ENCODE measurements at places on chromosomes 13 and 19. TPM values are rescaled to one million over a fixed set of nuclear protein-coding genes. Genes with fewer than 3 reads are reported as not detected.
A peak's percentile ranks its signal among the peaks of the same experiment; 100 is the strongest.

DNA sequence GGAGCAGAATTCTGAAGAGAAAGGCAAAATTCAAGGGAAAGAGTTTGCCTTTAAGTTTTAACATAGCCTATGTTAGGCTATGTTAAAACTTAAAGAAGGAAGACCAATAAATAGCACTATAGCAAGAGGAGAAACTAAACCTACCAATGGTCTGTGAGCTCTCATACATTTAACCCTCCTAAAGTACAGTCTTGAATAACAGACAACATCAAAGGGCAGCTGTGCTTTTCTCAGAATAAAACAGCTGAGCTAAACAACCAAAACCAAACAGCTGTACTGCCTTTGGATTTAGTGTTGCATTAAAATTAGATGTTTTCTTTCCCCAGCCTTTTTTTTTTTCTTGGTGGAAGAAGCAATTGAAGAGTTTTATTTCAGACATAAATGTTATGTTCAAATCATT, 34.0 kb downstream of the KLF5 start:
- no peak for DNase-seq

GRCh38 chr13:98490866-98491265, 86.0 kb downstream of the STK24 start:
- DNase-seq, result no peak

DNA sequence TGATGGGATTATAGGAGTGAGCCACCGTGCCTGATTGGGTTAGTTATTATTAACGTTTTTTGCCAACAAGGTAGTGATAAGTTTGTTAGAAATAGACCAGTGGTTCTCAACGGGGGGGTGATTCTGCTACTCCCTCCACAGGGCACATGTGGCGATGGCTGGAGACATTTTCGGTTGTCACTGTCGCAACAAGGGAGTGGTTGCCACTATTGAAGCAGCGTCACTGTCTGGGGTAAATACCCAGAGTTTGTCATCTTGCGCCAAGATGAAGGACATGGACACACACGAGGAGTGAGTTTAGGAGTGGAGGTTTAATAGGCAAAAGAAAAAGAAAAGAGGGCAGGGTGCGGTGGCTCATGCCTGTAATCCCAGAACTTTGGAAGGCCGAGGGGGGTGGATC, 18.9 kb downstream of the ADGRE3 start:
- no peak for DNase-seq

DNA sequence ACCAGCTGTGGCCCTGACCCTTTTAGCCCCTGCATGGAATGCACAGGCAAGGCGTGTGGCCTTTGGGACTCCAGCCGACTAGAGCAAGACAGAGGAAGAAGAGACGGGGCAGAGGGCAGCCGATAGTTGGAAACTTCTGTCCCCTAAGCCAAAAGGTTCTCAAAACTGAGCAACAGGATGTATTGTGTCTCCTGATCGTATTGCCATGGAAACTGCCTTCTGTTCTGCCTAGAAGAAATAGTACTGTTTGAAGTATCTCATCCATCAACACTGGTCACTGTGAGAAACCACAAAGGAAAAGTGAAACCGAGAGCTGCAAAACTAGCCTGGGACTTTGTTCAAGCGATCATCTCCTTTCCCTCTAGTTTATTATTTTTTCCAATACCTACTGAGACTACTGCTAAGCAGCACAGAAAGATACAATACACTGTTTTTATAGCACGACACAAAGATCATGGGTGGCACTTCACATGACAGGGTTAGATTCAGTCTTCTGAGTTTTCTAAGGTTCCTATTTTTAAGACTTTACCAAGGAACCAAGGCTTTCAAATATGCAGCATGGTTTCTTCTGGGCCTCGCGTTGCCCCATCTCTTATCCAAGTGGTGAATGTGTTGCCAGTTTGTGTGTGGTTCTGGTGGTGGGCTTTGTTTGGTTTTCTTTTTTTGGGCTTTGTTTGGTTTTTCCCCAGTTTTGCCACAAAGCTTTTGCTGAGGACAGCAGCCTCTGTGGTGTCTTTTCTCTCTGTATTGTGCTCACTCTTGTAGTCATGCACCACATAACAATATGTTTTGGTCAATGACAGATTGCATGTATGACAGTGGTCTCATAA, 49.3 kb upstream of the GPR183 start:
- DNase-seq, result no peak

CGB1 gene
- total RNA-seq, result not detected

DHRS12 gene
- 10.9 TPM for total RNA-seq

- DNase-seq, result no peak
These were observed 27.5 kb downstream of the TINCR start for GRCh38 chr19:5540208-5540607.

ATF5 gene
- 537 TPM for total RNA-seq

DNA sequence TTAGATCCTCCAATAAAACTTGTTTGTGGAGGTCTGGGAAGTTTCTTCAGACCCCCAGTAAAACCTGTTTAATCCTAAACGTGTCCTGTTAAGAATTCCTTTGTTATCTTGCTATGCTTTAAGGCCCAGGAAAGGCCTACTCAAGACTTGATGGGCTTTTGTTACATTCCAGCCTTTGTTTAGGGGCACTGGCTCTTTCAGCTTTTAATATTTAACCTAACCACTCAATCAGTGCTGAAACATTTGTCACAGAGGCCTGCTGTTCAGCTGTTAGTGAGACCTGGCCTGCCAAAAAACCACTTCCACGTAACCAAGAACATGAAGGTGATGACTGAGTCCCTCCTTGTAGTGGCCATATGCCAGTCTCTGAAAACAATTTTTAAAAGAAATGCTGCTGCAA, 41.7 kb downstream of the PCDH17 start:
- no peak for DNase-seq

GRCh38 chr19:48588670-48589401, 17.7 kb upstream of the SPACA4 start:
- DNase-seq, result peak; percentile 92

DNA sequence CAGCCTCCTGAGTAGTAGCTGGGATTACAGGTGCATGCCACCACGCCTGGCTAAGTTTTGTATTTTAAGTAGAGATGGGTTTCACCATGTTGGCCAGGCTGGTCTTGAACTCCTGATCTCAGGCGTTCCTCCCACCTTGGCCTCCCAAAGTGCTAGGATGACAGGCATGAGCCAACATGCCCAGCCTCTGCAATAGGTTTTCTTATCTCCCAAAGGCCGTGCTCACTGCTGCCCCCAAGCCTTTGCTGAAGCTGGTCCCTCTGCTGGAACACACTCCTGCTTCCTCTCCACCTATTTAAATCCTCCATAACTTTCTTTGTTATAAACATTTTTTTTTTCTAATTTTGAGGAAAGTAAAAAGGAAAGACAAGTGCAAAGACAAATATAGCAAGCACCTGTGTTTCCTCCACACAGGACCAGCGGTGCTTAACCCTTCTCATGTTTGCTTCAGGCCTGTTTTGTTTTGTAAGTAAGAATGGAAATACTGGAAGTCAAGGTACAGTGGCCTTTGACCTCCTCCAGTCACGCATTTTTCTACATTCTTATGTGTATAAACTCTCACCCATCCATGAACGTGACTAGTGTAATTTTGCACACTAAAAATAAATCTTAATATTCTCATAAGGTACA, 14.5 kb upstream of the TNFAIP8L1 start:
- DNase-seq, result no peak

- no peak for DNase-seq
These were observed 10.2 kb downstream of the OXGR1 start for GRCh38 chr13:96984051-96984508.

ZNF528 gene
- total RNA-seq, result 9.8 TPM

GRCh38 chr13:31321457-31321856, 121.7 kb downstream of the B3GLCT start:
- DNase-seq, result no peak

- no peak for DNase-seq
These were observed 696.2 kb upstream of the GPC6 start for GRCh38 chr13:92530364-92530763.

GRCh38 chr19:34269489-34269888, 15.1 kb downstream of the GARRE1 start:
- DNase-seq, result peak; percentile 56

- no peak for DNase-seq
These were observed 25.1 kb downstream of the TMPRSS9 start for GRCh38 chr19:2385053-2385721.

SOX1 gene
- total RNA-seq, result not detected

DNA sequence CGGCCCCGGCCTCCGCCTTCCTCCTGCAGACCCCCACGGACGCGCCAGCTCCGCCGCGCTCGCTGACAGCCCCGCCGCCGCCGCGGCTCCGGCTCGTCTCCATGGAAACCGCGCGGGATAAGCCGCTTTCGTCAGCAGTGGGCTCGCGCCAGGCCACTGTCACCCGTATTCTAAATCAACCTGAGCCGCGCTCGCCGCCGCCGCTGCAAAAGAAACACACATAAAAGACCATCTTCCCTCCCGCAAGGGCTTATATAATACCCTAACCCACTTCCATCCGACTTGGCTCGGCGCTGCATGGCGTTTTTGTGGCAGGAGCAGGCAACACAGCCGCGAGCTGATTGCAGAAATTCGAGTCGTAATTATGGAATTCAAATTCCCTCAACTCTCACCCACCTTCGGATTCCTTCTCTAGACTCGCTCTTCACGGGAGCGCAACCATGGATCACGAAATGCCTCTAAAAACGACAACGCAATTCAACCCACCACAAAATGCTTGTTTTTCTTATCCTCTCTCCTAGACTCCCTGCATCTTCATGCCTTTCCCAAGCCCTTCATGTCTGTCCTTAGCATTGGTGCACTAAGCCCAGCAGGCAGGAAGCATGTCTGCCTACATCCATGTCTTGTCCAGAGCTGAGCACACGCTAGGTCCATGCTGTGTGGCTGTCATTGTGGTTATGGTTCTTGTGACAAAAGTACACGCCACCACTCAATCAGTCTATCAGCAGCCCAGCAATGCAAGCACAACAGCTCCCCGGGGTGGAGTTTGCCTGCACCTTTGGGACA, at the start of gene AMER2:
TSS of gene AMER2 (minus strand) at position 772 of the 786 bp plus-strand sequence. CDS start at position 103, 669 bp downstream.
- DNase-seq, result no peak

DNA sequence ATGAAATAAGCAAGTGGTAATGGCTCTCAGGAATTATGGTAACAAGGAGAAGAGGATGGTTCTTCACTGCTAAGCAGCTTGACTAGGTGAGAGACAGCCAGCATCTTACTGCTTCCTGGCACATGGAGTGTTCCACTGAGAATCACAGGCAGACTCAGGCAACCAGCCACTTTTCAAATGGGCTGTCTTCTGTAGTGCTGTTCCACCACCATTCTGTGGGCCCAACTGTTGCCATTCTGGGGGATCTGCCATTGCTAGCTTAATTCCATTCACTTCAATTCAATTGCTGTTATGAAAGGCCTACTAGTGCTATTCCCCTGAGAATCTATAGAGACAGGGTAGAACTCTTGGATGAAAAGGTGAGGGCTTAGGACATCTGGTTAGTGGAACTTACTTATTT, 341.9 kb downstream of the KCNRG start:
- no peak for DNase-seq

CD33 gene
- 18.1 TPM for total RNA-seq

GRCh38 chr13:40273253-40274025, 393.0 kb downstream of the FOXO1 start:
- DNase-seq, result no peak

GRCh38 chr13:20658451-20659040, 45.0 kb upstream of the IL17D start:
- DNase-seq, result no peak

SGCG gene
- not detected for total RNA-seq

AP2S1 gene
- 85.5 TPM for total RNA-seq

GRCh38 chr13:114124431-114124830, 8.0 kb downstream of the RASA3 start:
- no peak for DNase-seq

GRCh38 chr13:112898621-112899280, 70.3 kb upstream of the MCF2L start:
- no peak for DNase-seq

- DNase-seq, result no peak
These were observed 35.5 kb upstream of the LPAR6 start for GRCh38 chr13:48448285-48448958.

GRCh38 chr19:50358483-50359327, 6.7 kb downstream of the NAPSA start:
- peak; percentile 79 for DNase-seq

GRCh38 chr19:18259893-18260292, 14.4 kb downstream of the IQCN start:
- no peak for DNase-seq

FOXO1 gene
- total RNA-seq, result 27.6 TPM

TTC9B gene
- not detected for total RNA-seq

CGB5 gene
- not detected for total RNA-seq

DNA sequence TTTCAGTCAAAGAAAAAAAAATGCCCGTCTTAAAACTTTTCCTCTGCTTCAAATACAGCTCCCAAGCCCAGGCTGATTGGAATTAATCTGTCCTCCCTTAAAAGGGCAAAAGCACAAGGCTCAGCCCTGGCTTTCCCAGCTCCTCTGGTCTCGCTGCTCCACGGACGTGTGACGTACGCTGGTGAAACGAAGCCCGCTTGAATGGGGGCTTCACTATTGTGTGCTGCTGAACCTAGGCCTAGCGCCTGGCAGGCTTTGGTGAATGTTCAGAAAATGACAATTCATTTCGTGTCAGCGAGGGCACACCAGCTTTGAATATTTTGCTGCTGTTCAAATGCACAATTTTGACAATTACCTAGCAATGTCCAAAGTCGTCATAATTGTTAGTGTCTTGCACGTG, 615 bp upstream of the ZNF135 start:
- no peak for DNase-seq
